ENCODE measurements at places on chromosomes 2 and 18. TPM values are rescaled to one million over a fixed set of nuclear protein-coding genes. Genes with fewer than 3 reads are reported as not detected.

DNA sequence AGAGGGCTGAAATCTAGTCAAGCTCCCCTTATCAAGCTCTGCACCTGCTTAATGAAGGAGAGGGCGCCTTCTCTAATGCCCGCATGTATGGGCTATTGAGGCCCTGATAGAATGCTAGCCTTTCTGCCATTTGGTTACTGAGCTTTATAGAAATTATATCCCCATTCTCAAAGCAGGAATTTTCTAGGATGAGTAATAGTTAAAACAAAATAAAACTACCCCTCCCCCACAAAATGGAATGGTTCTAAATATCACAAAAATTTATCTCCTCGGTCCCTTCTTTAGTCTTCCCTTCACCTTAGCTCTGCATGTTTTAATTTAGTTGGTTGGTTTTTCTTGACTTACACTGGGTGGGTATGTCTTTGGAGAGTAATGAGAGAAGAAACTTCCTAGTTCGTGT, 37.7 kb downstream of the CD28 start:
- DNase-seq = no peak

DNA sequence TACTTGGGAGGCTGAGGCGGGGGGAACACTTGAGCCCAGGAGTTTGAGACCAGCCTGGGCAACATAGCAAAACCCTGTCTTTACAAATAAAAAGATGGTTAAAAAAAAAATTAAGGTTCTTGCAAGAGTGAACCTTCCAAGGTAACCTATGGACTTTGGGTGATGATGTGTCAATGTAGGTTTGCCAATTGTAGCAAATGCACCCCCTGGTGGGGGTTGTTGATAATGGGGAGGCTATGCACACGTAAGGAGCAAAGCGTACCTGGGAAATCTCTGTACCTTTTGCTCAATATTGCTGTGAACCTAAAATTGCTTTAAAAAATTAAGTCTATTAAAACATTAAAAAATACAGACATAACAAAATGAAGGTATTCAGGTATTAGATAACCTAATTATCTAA, 70.4 kb downstream of the CWC22 start:
- no peak for DNase-seq

- DNase-seq = no peak
These were observed 49.6 kb downstream of the GALNT14 start for GRCh38 chr2:31088504-31089195.

DNA sequence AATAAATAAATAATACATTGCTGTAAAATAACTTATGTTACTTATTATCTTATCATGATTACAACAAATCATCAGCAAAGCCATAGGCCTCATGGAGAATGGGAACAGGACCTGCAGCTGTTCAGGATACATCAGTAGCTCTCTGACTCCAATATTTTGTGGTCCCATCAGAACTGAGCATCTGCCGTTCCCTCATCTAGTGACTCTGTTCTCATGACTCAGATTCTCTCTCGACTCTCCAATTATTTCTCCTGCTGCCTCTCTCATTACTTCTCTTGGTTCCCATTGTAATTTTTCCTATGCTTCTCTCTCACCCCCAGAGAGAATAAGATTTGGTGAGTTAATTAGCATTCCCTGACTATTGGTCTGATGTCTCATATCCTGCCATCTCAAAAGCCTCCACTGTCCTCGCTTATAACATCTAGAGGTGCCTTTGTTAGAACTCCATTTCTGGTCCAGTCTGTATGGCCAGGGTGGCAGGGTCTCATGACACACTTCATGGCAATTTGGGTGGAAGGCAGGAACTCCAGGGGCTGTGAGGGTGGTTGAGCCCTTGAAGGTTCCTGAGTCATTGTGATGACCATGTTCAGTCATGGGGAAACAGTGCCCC, 78.0 kb upstream of the TANC1 start:
- DNase-seq = no peak

GRCh38 chr2:232666051-232666805, 30.9 kb upstream of the GIGYF2 start:
- DNase-seq = no peak

DNA sequence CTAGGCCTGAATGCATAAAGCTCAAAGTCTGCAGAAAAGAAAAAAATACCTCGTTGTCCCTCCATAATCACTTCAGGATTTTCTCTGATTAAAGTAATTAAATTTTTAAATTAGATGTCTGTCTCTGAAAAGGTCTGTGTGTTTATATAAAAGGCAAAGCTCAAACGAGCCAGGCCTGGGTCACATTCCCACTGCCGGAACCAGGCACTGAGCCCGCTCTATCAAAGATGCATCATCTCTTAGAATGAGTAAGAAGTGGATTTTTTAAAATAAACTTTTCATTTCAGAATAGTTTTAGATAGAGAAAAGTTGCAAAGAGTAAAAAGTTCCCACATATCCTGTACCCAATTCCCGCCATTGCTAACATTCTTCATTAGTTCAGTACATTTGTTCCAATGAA, 202.1 kb upstream of the KYNU start:
- no peak for DNase-seq

DNA sequence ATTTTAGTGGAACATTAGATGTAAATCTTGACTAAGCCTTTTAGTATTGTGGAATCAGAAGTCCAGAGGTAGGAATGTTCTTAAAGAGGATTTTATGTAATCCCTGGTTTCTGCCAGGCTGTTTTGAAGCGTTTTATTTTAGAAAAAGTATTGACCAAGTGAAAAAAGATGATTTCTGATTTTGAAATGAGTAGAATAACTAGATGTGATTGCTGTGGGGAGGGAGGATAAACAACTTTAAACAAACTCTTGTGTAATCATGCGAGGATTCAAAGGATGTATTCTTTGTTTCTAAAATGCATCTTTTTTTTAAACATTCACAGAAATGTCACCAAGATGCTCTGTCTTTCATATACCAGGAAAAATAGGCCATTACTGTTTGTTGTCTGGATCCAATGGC, 53.9 kb downstream of the PHLPP1 start:
- no peak for DNase-seq

GRCh38 chr2:147094077-147094476, 750.8 kb upstream of the ACVR2A start:
- DNase-seq = no peak

DNA sequence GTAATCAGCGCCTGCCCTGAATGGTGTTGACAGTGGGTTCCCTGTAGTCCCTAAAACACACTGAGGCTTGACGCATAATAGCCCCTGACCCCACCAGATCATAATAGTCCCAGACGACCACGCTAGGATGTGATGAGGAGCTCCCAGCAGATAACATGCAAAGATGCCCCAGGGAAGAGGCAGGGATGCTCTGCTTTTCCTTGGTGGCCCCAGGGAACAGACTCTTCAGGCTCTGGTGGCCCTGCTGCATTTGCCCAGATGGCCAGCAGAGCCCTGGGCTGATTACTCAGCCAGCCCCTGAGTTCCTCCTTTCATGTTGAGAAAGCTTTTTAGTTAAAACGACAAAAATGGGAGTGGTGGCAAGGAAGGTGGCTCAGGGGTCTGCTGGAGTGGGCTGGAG, 5.9 kb upstream of the NCKAP5 start:
- DNase-seq = no peak

GRCh38 chr2:177117755-177118154, 94.8 kb upstream of the HNRNPA3 start:
- DNase-seq = no peak

DNA sequence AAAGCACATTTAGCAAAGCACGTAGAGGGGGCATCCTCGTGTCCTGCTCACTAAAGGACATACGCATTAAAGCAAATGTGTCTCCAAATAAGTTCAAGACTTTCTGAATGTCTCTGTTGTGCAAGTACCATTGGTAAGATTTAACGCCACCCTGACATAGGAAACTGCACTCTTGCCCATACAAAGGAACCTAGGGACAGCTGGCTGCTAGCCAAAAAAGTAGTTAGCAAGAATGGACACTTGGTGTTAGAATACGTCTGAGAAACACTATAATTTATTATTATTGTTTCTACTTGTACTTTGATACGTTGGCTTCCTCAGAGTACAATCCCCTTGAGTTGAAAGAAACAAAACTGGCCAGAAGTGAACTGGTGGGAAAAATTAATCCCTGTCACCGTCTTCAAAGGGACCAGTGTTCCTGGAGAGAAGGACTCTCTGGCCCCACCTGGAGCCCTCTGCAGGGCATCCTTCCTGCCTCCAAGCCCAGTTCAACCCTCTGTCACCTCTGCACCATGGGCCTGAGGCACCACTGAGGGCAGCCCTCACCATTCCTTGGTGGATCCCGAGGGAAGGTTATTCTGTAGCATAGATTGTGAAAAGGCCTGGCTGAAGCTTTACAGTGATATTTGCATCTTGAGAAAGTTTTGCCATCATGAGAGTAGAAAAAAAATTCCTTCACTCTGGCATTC, 51.4 kb upstream of the APCDD1 start:
- no peak for DNase-seq

- no peak for DNase-seq
These were observed 13.1 kb downstream of the CLEC4F start for GRCh38 chr2:70807102-70807827.

DNA sequence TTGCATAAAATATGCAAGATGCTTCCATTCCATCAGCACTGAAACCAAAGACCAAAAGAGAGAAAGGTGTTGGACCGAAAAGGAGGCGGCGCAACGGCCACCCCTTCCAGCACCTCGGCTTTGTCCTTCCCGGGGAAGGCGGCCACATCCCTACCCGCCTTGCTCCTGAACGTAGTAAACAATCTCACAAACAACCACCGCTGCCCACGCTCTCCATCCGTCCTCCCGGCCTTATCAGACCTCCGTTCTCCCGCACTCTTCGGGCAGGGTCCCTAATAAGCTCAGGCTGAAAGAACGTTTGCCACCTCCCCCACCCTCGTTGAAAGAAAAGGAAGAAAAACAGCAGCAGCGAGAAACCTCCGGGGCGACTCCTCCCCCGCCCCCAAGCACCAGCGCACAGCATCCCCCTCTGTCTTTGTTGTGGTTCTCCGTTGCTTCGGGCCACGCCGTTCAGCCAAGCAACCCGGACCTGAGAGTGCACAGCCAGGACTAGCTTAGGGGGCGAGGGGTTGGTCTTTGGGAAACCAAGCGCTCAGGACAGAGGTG, 4.4 kb downstream of the EVX2 start:
- DNase-seq = no peak

- DNase-seq = no peak
These were observed 183.0 kb downstream of the PMAIP1 start for GRCh38 chr18:60082790-60083189.

GRCh38 chr2:217555081-217555876, 447.5 kb downstream of the TNS1 start:
- DNase-seq = peak; percentile 33

GRCh38 chr2:173223871-173224270, 130.8 kb upstream of the CDCA7 start:
- no peak for DNase-seq

DNA sequence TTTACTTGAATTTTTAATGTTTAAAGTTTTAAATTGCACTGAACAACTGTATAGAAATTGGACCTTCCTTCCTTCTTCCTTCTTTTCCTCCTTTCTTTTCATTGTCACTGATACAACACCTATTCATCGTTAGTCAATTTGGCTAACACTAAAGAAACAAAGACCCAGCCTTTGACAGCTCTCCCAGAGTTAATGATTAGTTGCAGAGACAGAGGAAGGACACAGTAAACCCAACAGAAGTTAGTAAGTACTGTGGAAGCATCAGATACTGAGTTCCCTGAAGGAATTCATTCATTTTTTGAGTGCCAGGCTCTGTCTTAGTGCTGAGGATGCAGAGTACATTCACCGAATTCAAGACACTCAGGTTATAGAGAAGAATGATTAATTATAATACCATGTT, 77.9 kb upstream of the RAB27B start:
- no peak for DNase-seq

GRCh38 chr18:3879114-3879835, 429.3 kb downstream of the TGIF1 start:
- DNase-seq = no peak

GRCh38 chr18:69494841-69495240, 94.2 kb downstream of the DOK6 start:
- DNase-seq = no peak

DNA sequence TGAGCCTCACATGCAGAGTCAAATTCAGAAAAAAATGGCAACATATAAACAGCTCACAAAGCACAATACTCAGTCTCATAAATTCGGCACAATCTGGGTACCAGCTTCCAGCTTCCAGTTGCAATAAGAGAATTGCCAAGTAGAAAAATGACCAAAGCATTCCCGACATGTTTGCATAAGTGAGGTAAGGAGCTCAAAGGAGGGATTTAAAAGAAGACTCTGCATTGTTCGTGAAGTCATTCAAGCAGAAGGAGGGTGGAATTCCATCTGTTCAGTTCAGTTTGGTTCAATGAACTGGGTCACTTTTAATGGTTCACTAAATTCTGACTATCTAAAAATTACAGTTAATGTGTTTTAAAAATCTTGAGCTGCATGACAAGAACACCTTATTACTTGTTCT, 106.7 kb upstream of the KLHL14 start:
- no peak for DNase-seq

GRCh38 chr2:84102274-84102673, 356.8 kb downstream of the SUCLG1 start:
- DNase-seq = no peak

DNA sequence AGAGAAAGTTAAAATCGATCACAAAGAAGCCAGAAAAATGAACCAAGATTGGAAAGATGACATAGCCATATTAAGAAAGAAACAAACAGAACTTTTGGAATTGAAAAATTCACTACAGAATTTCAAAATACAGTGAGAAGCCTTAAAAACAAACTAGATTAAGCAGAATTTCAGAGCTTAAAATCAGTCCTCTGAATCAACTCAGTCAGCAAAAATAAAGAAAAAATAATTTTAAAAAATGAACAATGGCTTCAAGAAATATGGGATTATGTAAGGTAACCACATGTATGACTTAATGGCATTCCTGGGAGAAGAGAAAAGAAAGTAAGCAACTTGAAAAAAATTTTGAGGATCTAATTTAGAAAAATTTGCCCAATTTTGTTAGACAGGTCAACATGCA, 696.2 kb downstream of the TSN start:
- no peak for DNase-seq

Gene STK36
- total RNA-seq = 21.3 TPM

Gene LYPD6B
- total RNA-seq = 7.0 TPM

Gene LRATD1
- total RNA-seq = 136 TPM

Gene EPAS1
- 155 TPM for total RNA-seq

Gene PROM2
- 39.9 TPM for total RNA-seq

Gene PRSS56
- total RNA-seq = not detected

Gene SGPP2
- 74.9 TPM for total RNA-seq

Gene GPR55
- 0.34 TPM for total RNA-seq

Gene DSC1
- not detected for total RNA-seq

Gene RAB1A
- 179 TPM for total RNA-seq

Gene EVX2
- total RNA-seq = not detected

All from left colon (tissue), 2 donors.